Mesendoderm (in vitro differentiated cells): ENCODE measurements at places on chromosomes 11 and 22.

DNA sequence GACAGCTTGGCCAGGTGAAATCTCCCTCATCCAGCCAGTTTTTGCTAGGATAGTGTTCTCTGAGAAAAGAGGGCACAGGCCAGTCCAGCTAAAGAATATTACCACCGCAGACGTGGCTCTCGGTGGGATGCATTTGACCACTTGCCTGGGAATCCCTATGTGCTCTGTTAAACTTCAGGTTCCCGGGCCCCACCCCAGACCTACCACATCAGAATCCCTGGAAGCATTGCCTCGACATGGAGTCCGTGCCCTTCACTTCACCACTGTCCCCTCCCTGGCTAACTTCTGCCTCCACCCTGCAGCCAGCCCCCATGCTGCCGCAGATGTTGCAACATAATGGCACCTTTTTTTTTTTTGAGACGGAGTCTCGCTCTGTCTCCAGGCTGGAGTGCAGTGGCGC lies 56.9 kb upstream of the EMID1 start:
- H3K4me1 ChIP-seq: peaks cover 4% of the 10 kb centered on the region
- no peaks in the 10 kb centered on the region for H3K36me3 ChIP-seq
- DNase-seq: no peak
- H3K27ac ChIP-seq: no peak overlapping the region
- H3K27me3 ChIP-seq: no peaks in the 10 kb centered on the region

GRCh38 chr11:131686836-131687235 lies 316.4 kb downstream of the NTM start:
- H3K4me1 ChIP-seq: peaks cover 2% of the 10 kb centered on the region
- H3K36me3 ChIP-seq: no peaks in the 10 kb centered on the region
- H3K27me3 ChIP-seq: no peaks in the 10 kb centered on the region
- H3K4me3 ChIP-seq: no peak overlapping the region

GRCh38 chr22:32310777-32311176 lies 46.9 kb upstream of the RFPL3 start:
- H3K27ac ChIP-seq: no peak overlapping the region
- H3K36me3 ChIP-seq: no peaks in the 10 kb centered on the region
- no peak overlapping the region for H3K4me3 ChIP-seq
- no peaks in the 10 kb centered on the region for H3K27me3 ChIP-seq
- DNase-seq: no peak
- no peaks in the 10 kb centered on the region for H3K4me1 ChIP-seq

DNA sequence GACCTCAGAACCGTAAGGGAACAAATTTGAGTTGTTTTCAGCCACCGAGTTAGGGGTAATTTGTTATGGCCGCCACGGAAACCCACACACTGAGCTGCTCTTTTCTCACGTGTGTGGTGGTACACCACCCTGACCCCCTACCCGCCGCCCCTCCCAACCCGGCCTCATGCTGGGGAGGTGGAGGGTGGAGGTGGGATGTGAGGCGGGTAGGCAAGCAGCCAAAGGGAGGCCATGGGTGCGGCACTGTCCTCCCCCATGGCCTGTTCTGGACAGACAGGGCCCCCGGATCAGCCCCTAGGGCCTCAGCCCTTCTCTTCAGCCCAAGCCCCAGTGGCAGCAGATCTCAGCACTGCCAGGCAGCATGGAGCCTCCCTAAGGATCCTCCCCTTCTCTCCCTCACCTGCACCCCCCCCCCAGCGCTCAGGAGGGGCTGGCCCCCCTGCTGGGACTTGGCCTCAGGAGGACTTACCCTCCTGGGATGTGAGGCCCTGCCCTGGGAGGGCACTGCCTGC lies 7.9 kb downstream of the PRR5 start:
- no peak for DNase-seq
- no peaks in the 10 kb centered on the region for H3K4me1 ChIP-seq
- H3K36me3 ChIP-seq: no peaks in the 10 kb centered on the region
- H3K27me3 ChIP-seq: no peaks in the 10 kb centered on the region
- H3K27ac ChIP-seq: no peak overlapping the region

GRCh38 chr11:73095613-73096012 lies 46.5 kb downstream of the FCHSD2 start:
- no peaks in the 10 kb centered on the region for H3K27me3 ChIP-seq
- no peak overlapping the region for H3K4me3 ChIP-seq
- no peaks in the 10 kb centered on the region for H3K36me3 ChIP-seq
- no peak for DNase-seq
- H3K4me1 ChIP-seq: no peaks in the 10 kb centered on the region

- no peak overlapping the region for H3K4me3 ChIP-seq
- H3K36me3 ChIP-seq: no peaks in the 10 kb centered on the region
- no peaks in the 10 kb centered on the region for H3K27me3 ChIP-seq
- H3K4me1 ChIP-seq: no peaks in the 10 kb centered on the region
- DNase-seq: no peak
Measured at GRCh38 chr11:130421697-130422096, 6.7 kb downstream of the ADAMTS8 start.

DNA sequence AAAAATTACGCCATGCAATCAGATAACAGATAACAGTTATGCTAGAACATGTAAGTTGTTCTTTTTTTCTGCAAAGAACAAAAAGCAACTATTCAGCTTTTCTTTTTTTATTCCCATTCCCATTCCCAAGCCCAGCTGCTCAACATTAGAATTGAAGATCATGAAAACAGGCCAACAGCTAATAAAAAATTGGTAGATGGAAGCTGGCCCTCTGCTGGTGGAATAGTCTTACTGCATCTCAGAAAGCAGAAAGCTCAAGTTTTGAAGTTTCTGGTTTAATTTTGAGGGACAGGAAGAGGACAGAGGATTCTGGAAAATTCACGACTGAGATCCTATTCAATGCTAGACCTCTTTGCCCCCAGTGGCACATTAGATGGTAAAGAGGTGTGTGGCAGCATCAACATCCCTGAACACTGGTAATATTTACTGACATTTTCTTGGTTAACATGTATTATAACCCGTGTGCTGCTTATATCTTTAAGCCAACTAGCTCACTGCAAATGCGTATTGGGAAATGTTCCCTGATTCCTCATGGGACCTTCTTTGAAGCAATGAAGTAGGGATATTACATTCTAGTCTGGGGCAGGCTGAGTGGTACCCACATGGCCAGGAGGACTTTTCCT lies 591.2 kb downstream of the OPCML start:
- no peaks in the 10 kb centered on the region for H3K36me3 ChIP-seq
- peak; percentile 35 for DNase-seq
- H3K4me3 ChIP-seq: no peak overlapping the region
- H3K27ac ChIP-seq: no peak overlapping the region
- H3K4me1 ChIP-seq: no peaks in the 10 kb centered on the region

DNA sequence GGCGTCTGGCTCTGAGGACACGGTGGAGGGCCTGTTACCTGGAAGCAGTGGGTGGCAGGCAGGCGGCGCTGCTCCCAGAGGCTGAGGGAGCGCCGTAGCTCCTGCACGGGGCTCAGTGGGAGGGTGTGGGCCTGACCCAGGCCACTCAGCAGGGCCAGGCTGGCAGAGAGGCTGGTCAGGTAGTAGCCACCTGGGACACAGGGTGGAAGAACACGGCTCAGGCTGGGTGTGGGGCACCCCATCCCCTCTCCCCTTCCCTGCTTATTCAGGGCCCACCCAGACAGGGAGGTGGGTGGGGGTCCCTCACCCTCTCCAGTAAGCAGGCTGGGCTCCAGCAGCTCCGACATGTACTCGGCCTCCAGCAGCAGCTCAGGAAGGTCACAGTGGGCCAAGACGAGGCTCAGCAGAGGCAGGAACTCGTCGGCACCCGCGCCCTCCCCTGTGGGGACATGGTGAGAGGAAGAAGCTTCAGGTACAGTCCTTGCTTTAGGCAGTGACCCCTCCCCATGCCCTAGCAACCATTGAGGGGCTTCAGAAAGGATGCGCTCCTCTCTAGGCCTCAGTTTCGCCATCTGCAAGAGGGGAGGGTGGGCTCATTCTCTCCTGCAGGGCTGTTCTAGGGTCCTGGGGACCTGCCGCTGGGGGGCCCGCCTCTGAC lies 2.9 kb downstream of the RIN1 start:
- H3K27ac ChIP-seq: no peak overlapping the region
- no peaks in the 10 kb centered on the region for H3K27me3 ChIP-seq

- peak; percentile 75 for DNase-seq
- no peak overlapping the region for H3K4me3 ChIP-seq
- H3K4me1 ChIP-seq: no peaks in the 10 kb centered on the region
- H3K36me3 ChIP-seq: no peaks in the 10 kb centered on the region
- no peak overlapping the region for H3K27ac ChIP-seq
Measured at GRCh38 chr11:21142007-21142406, 472.6 kb downstream of the NELL1 start.

GRCh38 chr11:112363527-112363926 lies 102.9 kb upstream of the PLET1 start:
- H3K27ac ChIP-seq: no peak overlapping the region
- no peaks in the 10 kb centered on the region for H3K27me3 ChIP-seq
- H3K4me3 ChIP-seq: no peak overlapping the region
- DNase-seq: no peak
- H3K4me1 ChIP-seq: no peaks in the 10 kb centered on the region
- no peaks in the 10 kb centered on the region for H3K36me3 ChIP-seq

- peaks cover 2% of the 10 kb centered on the region for H3K4me1 ChIP-seq
- H3K4me3 ChIP-seq: no peak overlapping the region
- H3K36me3 ChIP-seq: no peaks in the 10 kb centered on the region
- no peak for DNase-seq
- no peak overlapping the region for H3K27ac ChIP-seq
Measured at GRCh38 chr11:120224972-120225909, 14.4 kb downstream of the OAF start.

DNA sequence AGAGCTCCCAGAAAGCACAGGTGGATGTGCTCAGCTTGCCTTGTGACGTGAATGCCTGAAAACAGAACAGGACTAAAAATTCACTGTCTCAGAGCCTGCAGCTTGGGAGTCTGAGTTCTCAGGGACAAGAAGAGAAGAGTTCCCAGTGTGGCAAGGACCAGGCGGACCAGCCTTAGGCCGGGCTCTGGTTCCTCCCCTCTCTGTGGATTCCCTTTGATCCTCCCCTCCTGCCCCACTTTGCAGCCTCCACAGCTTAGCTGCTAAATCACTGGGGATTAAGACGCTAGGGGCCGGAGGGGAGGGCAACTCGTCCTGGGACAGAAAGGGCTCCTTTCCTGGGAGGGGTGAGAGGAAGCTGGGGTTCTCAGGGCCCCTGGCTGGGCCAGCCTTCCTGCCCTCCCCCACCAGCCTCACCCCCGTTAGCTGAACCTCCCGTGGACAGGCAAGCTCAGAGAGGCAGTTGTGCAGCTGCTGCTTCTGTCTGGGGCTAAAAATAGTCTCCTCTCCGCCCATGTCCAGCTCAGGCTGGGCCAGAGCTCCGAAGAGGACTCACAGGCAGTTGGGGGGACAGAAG lies 29.9 kb upstream of the JAM3 start:
- no peak overlapping the region for H3K4me3 ChIP-seq
- peaks cover 7% of the 10 kb centered on the region for H3K4me1 ChIP-seq
- DNase-seq: no peak
- no peaks in the 10 kb centered on the region for H3K36me3 ChIP-seq
- H3K27me3 ChIP-seq: no peaks in the 10 kb centered on the region

DNA sequence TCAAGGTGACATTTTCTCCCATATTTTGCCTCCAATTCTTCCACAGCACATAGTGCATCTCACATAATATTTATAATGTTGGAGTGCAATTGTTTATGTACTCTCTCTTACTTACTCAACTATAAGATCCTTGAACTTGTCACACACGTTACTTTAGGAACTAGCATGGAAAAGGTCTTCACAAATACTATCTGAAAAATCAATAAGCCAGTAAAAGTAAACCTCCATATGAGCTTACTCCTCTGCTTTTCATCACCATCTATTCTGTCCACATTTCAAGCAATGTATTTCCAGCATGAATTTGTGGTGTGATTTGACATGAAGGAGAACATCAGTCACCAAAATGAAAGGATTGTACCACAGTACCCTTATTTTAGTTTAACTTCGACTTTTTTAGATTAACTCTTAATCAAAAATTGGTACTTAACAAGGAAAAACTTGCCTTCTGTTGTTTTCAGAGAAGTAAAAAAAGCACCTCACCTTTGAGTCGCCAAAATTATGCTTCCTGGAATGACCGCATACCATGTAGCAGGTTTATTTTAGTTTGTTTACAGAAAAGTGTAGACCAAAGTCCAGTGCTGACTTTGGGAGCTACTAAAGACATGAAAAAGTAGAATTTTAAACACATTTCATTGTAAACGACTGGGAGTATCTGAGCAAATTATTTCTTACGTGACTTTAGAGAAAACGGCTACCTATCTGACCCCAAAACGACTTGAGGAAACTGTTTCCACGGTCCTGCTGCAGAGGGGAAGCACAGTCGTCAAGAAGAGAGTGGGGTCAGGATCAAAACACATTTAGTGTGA lies at the start of gene SLC22A9:
TSS of gene SLC22A9 (plus strand) at position 621 of the 806 bp plus-strand sequence. CDS start 272 bp downstream, outside the sequence.
- no peaks in the 10 kb centered on the region for H3K36me3 ChIP-seq
- DNase-seq: no peak
- H3K4me3 ChIP-seq: no peak within 1 kb of the TSS
- H3K4me1 ChIP-seq: no peaks in the 10 kb centered on the region
- no peak within 1 kb of the TSS for H3K27ac ChIP-seq
- H3K27me3 ChIP-seq: no peaks in the 10 kb centered on the region

- DNase-seq: no peak
- H3K27me3 ChIP-seq: no peaks in the 10 kb centered on the region
- no peak overlapping the region for H3K4me3 ChIP-seq
- H3K36me3 ChIP-seq: no peaks in the 10 kb centered on the region
- no peak overlapping the region for H3K27ac ChIP-seq
- H3K4me1 ChIP-seq: no peaks in the 10 kb centered on the region
Measured at GRCh38 chr11:17952487-17952886, 60.4 kb downstream of the SERGEF start.

- no peaks in the 10 kb centered on the region for H3K4me1 ChIP-seq
- peak; percentile 51 for DNase-seq
- H3K27me3 ChIP-seq: no peaks in the 10 kb centered on the region
- H3K4me3 ChIP-seq: no peak within 1 kb of the TSS
Measured at GRCh38 chr11:60056349-60056969, at the start of gene MS4A3. TSS of gene MS4A3 (plus strand) at chr11:60056665. CDS start at chr11:60061161, 4,496 bp downstream.

GRCh38 chr11:72432347-72433287 lies 1.7 kb downstream of the CLPB start:
- H3K27me3 ChIP-seq: no peaks in the 10 kb centered on the region
- no peak overlapping the region for H3K27ac ChIP-seq
- H3K36me3 ChIP-seq: peaks cover 4% of the 10 kb centered on the region
- DNase-seq: no peak
- no peaks in the 10 kb centered on the region for H3K4me1 ChIP-seq
- no peak overlapping the region for H3K4me3 ChIP-seq

GRCh38 chr11:14852571-14853177 lies 39.4 kb downstream of the CYP2R1 start:
- H3K27ac ChIP-seq: no peak overlapping the region
- H3K4me1 ChIP-seq: no peaks in the 10 kb centered on the region
- no peaks in the 10 kb centered on the region for H3K36me3 ChIP-seq
- H3K27me3 ChIP-seq: no peaks in the 10 kb centered on the region

DNA sequence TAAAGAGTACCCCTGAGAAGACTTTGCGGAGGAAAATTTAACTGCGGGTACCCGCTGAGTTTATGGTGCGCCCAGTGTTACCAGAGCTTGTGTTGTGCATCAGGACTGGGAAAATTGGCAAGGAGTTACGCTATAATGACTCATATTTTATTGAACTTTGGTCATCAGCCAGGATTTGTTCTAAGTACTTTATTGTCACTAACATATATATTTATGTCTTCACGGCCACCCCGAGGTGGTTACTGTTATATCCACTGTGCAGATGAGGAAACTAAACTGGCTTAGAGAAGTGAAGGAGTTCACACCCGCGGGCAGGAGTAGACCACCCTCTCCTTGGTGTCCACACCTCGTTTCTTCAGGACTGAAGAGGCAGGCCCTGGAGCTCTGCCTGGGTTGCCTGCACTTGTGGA lies 667 bp downstream of the ACCS start:
- no peaks in the 10 kb centered on the region for H3K4me1 ChIP-seq
- H3K36me3 ChIP-seq: no peaks in the 10 kb centered on the region
- no peaks in the 10 kb centered on the region for H3K27me3 ChIP-seq
- H3K4me3 ChIP-seq: no peak overlapping the region

- no peak overlapping the region for H3K4me3 ChIP-seq
- no peak overlapping the region for H3K27ac ChIP-seq
- H3K36me3 ChIP-seq: no peaks in the 10 kb centered on the region
- DNase-seq: no peak
- H3K27me3 ChIP-seq: no peaks in the 10 kb centered on the region
Measured at GRCh38 chr11:126462422-126462821, 106.9 kb downstream of the ST3GAL4 start.
